Lung (tissue), 17 donors: ENCODE measurements at places on chromosomes 1 and 21. TPM values are rescaled to one million over a fixed set of nuclear protein-coding genes. Genes with fewer than 3 reads are reported as not detected.

DNA sequence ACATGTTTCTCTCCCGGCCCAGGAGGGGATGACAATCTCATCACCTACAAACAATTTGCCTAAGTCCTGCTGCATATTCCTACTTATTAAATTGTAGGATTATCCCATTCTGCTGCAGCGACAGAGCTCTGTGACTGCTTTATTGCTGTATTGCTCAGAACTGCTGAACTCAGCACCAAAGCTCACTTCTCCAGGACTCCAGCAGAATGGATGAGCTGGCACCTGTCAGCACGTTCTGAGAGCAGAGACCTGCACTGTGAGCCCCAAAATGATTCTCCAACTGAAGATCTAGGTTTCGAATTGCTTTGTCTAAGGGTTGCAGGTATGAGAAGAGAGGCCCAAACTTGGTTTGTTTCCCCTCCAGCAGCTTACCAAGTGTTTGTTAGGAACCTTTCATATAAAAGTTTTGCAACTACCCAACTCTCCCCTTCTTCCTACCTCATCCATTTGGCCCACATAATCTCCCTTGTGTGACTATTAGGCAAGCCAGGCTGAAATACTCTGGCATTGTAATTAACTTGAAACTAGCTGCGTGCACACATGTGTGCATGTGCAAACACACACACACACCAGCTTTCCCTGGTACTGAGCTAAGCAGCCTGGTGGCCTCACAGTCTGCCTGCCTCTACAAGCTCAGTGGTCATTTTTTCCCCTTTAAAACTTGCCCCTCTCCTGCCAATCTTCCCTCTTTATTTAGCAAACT lies 161.4 kb upstream of the CAMK1G start:
- H3K27ac ChIP-seq, result no peak overlapping the region
- no peaks in the 10 kb centered on the region for H3K36me3 ChIP-seq
- no peaks in the 10 kb centered on the region for H3K4me1 ChIP-seq
- DNase-seq, result no peak
- no peak overlapping the region for H3K4me3 ChIP-seq
- no peaks in the 10 kb centered on the region for H3K27me3 ChIP-seq

The ETV3L gene
- total RNA-seq, result not detected

DNA sequence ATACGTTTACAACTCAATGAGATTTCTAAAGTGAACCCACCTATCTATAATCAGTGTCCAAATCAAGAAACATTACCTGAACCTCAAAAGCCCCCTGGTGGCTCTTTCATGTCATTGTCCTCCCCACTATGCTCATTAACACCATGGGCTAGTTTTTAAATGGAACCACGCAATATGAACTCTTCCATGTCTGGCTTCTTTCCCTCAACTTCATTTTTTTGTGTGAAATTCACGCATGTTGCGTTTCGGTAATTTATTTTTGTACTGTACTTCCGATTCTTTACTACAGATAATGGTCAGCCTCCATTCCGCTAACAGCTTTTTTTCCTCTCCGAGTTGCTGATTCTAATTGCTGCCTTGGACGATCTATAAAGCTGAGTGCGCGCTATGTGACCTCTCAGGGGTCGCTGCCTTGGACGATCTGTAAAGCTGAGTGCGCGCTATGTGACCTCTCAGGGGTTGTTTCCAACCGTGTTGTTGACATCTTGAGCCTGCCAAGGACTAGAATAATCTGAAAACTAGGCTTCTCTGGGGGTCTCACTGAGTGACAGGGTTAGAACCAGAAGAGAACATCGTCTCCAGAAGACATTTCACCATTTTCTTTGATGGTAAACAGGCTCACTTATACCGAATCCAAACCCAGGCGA lies 1.1 kb upstream of the CACYBP start:
- no peaks in the 10 kb centered on the region for H3K27me3 ChIP-seq
- peak; percentile 74 for DNase-seq
- peaks cover 3% of the 10 kb centered on the region for H3K4me1 ChIP-seq
- peak overlapping the region; percentile 97 for H3K27ac ChIP-seq

The PPT1 gene
- total RNA-seq, result 152 TPM

GRCh38 chr1:13604721-13605120 lies 21.1 kb downstream of the PDPN start:
- no peak overlapping the region for H3K27ac ChIP-seq
- H3K4me3 ChIP-seq, result no peak overlapping the region
- H3K36me3 ChIP-seq, result peaks cover 1% of the 10 kb centered on the region
- H3K27me3 ChIP-seq, result no peaks in the 10 kb centered on the region

The SPRR2A gene
- total RNA-seq, result not detected

DNA sequence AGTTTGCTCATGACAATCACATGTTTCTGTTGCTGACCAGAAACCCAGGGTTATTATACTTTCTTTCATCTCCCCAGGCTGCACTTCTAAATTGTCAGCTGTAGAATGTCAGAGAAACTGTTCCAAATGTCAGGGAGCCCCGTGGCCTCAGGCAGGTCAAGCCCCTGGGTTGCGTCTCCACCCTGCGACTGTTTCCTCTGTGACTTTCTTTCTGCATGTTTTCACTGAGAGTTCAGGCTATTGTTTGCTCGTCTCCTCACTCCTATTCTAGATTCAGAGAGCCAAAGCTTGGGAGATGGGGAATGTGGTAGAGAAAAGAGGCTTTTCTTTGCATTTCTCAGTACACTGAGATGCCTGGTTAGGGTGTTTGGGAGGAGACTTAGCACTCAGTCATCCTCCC lies 97.4 kb downstream of the CENPF start:
- DNase-seq, result no peak
- H3K4me3 ChIP-seq, result no peak overlapping the region
- H3K27me3 ChIP-seq, result no peaks in the 10 kb centered on the region
